Cortex of kidney (tissue), 1 donor: ENCODE measurements at places on chromosomes 6 and 20.

GRCh38 chr6:163243692-163244589 lies 170.6 kb upstream of the QKI start:
- no peak for DNase-seq

DNA sequence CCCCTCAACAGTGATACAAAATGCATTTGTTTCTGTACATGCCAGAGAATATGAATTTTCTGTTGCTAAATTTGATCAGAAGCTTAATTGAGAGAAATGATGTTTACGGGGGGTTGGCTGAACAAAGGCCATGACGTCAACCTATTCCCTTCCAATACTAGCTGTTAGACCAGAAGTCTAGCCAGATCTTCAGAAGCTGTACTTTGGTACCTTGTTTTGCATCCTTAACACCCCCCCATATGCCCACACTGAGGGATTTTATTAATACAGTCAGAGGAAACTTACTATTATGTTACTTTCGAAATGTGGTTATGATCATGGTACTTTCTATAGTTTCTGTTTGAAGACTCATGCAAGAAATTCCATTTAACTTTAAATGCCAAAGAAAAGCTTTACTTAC lies 3.1 kb downstream of the NCOA7 start:
- DNase-seq: no peak

DNA sequence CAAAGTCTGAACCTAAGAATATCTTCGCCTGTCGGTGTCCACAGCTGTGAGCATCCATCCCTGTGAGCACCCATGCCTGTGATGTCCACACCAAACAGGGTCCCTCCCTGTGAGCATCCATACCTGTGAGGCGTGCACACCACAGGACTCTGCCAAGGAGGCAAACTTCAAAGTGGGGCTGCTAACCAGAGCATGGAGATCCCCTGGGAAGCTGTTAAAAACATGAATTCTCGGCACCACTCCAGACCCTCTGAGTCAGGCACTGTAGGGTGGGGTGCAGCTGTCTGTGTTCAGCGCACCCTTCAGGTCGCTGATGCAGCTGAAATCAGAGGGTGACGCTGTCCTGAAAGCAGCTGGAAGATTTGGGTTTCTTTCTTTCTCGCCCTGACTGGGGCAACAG lies 85.4 kb upstream of the NXT1 start:
- no peak for DNase-seq

DNA sequence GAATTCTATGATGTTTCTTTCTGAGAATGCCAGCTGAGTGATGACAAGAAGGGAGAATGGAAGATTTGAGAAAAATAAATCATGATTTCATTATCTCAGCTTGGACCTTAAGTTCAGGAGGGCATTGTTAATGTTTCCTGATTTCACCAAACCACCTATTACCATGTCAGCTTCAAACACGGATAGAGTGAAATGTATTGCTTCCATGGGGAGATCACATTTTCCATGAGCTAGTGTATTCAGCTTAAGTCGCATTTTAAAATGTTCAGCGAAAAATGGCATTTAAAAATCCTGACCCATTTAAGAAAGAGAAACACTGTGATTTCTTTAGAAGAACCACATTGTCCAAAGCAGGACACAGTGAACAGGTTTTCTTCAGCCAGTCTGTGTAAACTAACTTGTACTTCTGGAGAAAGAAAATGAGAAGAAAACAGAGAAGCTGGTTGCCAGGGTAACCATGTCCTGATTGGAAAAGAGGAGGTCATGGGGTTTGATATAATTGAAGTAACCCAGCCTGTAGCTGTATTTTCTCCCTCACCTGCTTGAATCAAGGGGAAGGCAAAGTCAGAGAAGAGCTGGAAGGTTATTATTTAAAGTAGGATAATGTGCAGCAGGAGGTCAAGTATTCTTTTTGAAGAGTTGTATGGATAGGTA lies 684.1 kb upstream of the NRSN1 start:
- DNase-seq: no peak

GRCh38 chr6:87136963-87137362 lies 18.4 kb upstream of the ZNF292 start:
- no peak for DNase-seq

GRCh38 chr6:43915986-43916923 lies 146.2 kb downstream of the VEGFA start:
- no peak for DNase-seq

DNA sequence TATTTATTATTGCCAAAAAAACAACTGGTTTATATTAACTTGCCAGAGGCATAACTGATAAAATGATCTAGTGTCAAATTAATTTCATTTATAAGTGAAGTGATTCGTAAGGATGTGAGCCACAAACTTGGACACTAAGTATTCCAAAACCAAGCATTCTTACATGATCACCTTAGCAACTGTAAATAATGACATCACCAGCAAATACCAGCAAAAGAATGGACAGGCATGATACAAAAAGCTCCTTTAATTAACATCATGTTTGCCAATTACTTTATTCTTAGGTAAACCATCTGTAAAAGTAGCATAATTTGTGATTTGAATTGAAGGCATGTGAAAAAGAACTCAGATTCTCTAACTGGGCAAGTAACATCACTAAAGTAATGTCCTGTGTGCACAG lies 17.2 kb upstream of the FNDC1 start:
- no peak for DNase-seq

DNA sequence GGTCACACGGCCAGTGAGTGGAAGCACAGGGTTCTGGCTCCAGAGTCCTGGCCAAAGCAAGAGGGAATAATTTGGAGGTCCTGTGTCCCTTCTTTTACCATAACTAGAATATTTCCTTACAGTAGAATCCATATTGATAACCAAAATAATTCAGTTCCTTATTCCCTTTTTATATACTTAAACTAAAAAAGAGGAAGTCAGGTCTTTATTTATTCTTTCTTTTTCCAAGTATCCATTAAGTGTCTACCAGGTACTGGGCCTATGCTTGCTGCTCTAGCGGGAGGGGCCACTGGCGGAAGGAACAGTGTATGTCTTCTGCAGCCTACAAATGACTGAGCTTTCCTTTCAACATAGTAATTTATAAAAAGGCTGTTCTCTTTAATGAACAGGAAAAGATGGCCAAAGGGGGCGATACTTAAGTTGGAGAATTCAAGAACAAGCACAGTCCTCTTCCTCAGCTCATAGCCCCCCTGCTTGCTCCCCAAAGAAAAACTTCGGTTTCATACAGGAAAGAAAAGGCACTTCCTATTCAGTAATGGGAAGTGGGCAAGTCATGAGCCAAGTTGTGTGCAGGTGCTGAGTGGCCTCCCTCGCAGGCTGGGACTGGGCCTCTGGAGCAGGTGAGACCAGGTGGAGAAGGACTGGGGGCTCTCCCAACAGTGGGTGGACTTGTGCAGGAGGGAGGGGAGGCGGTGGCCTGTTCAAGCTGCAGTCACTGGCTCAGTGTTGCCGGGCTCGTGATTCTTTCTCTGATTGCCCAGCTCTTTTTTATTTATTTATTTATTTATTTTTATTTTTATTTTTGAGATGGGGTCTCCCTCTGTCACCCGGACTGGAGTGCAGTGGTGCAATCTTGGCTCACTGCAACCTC lies 110.9 kb downstream of the ARMC2 start:
- DNase-seq: no peak

DNA sequence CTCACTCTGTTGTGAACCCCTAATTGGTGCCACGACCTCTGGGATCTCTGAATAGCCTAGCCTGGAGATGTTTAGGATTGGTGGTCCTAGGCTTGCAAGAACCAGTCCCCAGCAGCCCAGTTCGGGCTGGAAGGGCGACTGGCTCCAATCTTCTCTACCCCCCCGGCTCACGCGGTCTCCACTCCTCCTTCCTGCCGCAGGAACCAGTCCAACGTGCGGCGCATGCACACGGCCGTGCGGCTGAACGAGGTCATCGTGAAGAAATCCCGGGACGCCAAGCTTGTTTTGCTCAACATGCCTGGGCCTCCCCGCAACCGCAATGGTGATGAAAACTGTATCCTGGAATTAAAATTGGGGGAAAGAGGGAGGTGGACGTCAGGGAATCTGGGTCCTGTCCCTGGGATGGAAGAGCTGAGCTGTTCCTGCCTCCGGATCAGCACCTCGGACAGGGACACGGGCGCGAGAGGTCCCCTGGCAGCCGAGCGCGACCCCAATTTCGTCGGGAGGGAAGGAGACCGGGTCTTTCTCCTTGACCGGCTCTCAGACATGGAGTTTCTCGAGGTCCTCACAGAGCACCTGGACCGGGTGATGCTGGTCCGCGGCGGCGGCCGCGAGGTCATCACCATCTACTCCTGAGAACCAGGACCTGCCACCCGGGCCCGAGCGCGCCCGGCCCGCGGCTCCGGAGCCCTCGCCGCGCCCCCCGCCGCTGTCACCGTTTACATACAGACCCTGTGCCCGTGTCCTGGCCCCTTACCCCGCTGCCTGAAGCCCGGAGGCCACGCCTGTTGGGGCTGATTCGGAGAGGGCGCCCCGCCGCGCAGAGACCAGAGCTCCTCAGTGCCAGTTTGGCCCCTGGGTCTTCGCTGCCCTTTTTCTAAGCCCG lies 28.2 kb downstream of the SLC12A5 start:
- no peak for DNase-seq

DNA sequence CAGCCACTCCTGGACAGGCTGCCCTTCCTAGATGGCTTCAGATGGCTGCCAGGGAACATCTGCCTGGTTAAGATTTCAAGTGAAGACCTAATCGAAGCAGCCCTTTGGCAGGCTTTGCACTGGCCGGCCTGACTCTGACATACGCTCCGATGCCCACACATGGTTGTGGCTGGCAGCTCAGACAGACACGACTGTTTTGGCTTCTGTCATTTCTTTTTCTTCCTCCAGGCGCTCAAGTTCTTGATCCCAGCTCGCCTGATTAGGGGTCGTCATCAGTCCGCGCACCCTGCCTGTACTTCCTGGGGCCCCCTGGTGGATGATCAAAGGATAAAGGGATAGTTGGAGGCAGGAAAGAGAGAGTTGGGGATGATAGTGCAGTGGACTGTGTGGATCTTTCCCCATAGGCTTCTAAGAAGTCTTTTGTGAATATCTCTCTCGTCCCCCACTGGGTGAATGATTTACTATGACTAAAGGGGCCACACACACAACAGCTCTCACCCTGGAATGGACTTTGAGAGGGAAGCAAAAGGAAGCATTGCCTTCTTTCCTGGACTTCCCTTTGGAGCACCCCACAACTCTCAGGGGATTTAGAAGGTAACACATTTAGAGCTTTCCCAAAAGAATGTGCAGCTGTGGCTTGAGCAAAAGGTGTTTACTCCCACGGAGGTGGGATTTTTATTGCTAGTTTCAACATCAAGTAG lies 21.4 kb upstream of the TRAM2 start:
- DNase-seq: no peak

DNA sequence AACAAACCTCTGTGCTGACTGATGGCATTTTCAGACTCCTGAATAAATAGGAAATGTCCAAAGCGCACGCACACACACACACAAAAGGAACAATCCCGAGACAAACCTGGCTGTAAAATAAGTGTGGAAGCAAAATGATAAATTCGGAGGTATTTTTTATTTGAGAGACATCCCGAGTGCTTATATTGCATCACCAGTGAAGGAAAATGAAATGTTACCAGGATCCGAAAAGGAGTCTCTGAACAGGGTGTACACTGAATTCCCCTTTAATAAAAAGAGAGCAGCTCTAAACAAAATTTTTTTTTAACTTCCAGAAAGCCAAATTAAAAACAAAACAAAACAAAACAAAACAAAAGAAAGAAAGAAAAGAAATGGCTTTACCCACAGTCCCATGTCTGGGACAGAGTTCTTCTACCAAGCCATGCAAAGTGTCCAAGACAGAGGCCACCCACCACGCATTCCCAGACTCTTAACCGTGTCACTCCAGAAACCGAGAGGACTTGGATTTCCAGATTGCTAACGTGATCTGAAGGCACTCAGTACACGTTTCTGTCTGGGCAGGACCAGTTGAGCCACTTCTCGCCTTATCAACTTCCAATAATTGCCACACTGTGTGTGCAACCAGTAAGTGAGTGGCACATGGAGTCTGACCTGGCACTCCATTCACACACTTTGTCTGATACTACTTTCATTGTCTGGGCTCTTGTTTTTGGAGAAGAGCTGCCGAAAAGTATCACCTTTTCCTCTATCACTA lies 817 bp downstream of the ME1 start:
- DNase-seq: no peak

DNA sequence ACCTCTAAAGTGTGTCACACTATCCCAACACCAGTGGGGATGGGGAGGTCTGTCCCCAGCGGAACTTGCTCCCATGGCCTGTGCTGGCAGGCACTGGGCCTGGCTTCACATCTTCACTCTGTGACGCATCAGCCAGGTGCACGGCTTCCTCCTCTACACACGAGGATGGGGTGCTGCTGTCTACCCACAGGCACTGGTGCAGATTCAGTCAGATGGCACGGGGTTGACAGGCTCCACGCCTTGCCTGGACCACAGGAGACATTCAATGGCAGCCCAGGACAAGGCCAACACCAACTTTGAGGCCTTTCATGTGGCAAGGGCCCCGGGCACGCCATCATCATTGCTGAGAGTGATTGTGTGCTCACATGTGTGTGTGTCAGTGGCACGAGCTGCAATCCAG lies 92.4 kb downstream of the TMEM242 start:
- DNase-seq: no peak

GRCh38 chr20:36521526-36521925 lies 19.8 kb upstream of the MYL9 start:
- DNase-seq: no peak

DNA sequence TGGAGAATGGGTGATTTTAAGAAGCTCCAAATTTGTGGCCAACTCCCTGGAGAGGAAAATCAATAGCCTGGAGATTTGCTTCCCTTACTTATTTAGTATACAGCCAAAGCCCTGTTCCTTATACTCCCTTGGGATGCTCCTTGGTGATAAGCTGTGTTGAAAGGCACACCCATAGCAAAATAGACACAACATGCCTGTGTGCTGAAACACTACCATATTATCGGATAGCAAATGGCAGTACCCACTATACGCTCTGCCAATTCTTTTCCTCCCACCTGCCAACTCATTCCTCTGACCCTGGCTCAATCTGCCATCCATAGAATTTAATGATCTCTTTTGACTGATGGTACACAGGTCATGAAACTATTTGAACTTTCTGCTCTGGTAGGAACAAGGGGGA lies 98.2 kb downstream of the CLIC5 start:
- no peak for DNase-seq

- DNase-seq: no peak
Measured at GRCh38 chr6:89853068-89853467, 23.4 kb downstream of the CASP8AP2 start.
